ENCODE measurements at places on chromosomes 5 and 9. TPM values are rescaled to one million over a fixed set of nuclear protein-coding genes. Genes with fewer than 3 reads are reported as not detected.

ADAMTS2 gene
- total RNA-seq, result 17.0 TPM

MPDZ gene
- 54.3 TPM for total RNA-seq

ADAMTS12 gene
- 0.58 TPM for total RNA-seq

TMEFF1 gene
- total RNA-seq, result 0.92 TPM

S1PR3 gene
- 12.5 TPM for total RNA-seq

FAM221B gene
- total RNA-seq, result not detected

ITGA2 gene
- 2.9 TPM for total RNA-seq

PCDHA12 gene
- not detected for total RNA-seq

FOXI1 gene
- not detected for total RNA-seq

CARD9 gene
- 0.92 TPM for total RNA-seq

TLE1 gene
- 136 TPM for total RNA-seq

LECT2 gene
- not detected for total RNA-seq

DNA sequence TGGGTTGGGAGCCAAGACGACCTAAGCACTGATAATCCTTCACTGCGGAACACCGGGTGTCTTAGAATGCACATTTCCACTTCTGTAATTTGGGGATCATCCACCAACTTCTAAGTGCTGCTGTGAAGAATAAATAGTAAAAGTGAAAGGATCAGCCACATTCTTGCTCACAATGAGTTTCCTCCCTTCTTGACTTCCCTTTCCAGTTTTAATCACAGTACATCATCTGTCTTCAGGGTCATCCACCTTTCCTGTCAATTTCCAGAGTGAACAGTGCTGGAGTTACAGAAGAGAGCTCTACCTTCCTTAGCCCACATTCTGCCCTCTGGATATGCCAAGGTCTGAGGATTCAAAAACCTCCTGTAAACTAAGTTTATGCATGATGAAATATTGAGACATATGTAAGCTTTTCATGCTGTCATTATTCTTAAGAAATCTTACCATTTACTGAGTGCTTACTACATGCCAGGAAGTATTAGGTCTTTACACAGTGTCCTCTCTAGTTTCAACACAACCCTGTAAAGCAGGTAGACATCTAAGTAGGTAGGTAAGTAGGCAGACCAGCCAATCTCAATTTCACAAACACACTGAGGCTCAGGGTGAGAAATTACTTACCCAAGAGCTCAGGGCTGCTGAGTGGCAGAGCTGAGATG is 105.2 kb downstream of the CDK5RAP2 start:
- DNase-seq, result no peak
- peaks cover 13% of the 10 kb centered on the region for H3K4me1 ChIP-seq
- peaks cover 18% of the 10 kb centered on the region for H3K36me3 ChIP-seq
- no peaks in the 10 kb centered on the region for H3K27me3 ChIP-seq
- H3K4me3 ChIP-seq, result no peak overlapping the region

- DNase-seq, result peak; percentile 31
- H3K4me3 ChIP-seq, result no peak overlapping the region
- no peaks in the 10 kb centered on the region for H3K4me1 ChIP-seq
- H3K27me3 ChIP-seq, result no peaks in the 10 kb centered on the region
- H3K27ac ChIP-seq, result no peak overlapping the region
Measured at GRCh38 chr9:14400658-14400995, 86.7 kb upstream of the NFIB start.

- DNase-seq, result no peak
- H3K27me3 ChIP-seq, result no peaks in the 10 kb centered on the region
- H3K36me3 ChIP-seq, result no peaks in the 10 kb centered on the region
- no peak overlapping the region for H3K27ac ChIP-seq
- H3K4me3 ChIP-seq, result no peak overlapping the region
Measured at GRCh38 chr5:22699319-22699718, 153.8 kb downstream of the CDH12 start.

- H3K36me3 ChIP-seq, result peaks cover 28% of the 10 kb centered on the region
- H3K4me1 ChIP-seq, result no peaks in the 10 kb centered on the region
- no peak overlapping the region for H3K4me3 ChIP-seq
- H3K27ac ChIP-seq, result no peak overlapping the region
- no peaks in the 10 kb centered on the region for H3K27me3 ChIP-seq
Measured at GRCh38 chr9:97425973-97426336, 14.1 kb downstream of the TDRD7 start.

DNA sequence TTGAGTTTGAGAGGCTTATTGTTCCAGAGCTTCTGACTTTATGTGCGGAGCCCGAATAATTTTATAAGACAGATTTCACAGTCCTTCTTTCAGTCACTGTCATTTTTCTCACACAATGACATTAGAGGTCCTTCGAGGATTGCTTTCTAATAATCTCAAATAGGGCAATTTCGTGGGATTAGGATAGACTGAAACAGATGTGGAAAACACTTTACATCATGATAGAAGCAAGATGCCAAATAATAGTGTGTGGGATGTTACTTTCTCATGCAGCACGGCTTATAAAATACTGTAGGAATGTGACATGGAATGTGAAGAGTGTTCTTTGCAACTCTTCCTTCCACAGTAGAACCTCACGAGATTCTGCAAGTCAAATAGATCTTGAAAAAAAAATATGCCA is 451.3 kb downstream of the SEMA5A start:
- no peak overlapping the region for H3K27ac ChIP-seq
- H3K4me3 ChIP-seq, result no peak overlapping the region
- H3K27me3 ChIP-seq, result no peaks in the 10 kb centered on the region
- H3K36me3 ChIP-seq, result no peaks in the 10 kb centered on the region
- DNase-seq, result no peak
- H3K4me1 ChIP-seq, result no peaks in the 10 kb centered on the region

GRCh38 chr5:10499776-10500175 is 58.1 kb downstream of the ROPN1L start:
- no peaks in the 10 kb centered on the region for H3K27me3 ChIP-seq
- H3K4me3 ChIP-seq, result no peak overlapping the region
- H3K27ac ChIP-seq, result no peak overlapping the region
- no peaks in the 10 kb centered on the region for H3K4me1 ChIP-seq
- DNase-seq, result no peak

DNA sequence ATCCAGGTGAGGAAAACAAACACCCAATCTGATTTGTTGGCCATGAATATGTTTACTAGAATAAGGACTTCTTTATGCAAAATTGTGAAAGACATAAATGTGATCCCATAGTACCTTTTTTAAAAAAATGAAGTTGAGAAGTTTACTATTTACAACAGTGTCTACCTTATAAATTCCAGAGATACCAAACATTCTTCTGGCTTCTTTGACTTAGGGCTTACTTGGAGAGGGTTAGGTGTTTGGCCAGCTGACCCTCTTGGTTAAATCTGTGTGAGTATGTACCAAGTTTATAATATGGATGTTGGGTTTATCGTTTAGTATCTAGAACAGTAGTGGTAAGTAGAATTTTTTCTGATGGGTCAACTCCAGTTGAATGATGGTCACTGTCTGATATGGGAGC is 212.3 kb downstream of the DOCK8 start:
- H3K27me3 ChIP-seq, result no peaks in the 10 kb centered on the region
- H3K4me1 ChIP-seq, result no peaks in the 10 kb centered on the region
- peaks cover 40% of the 10 kb centered on the region for H3K36me3 ChIP-seq
- no peak overlapping the region for H3K4me3 ChIP-seq
- no peak overlapping the region for H3K27ac ChIP-seq

GRCh38 chr9:694403-695154 is 146.9 kb upstream of the DMRT1 start:
- peak overlapping the region; percentile 86 for H3K27ac ChIP-seq
- H3K4me3 ChIP-seq, result peak overlapping the region; percentile 24
- H3K36me3 ChIP-seq, result no peaks in the 10 kb centered on the region
- no peaks in the 10 kb centered on the region for H3K27me3 ChIP-seq

GRCh38 chr5:121862801-121863200 is 11.1 kb downstream of the FTMT start:
- no peaks in the 10 kb centered on the region for H3K36me3 ChIP-seq
- no peaks in the 10 kb centered on the region for H3K27me3 ChIP-seq
- H3K4me3 ChIP-seq, result no peak overlapping the region
- no peak overlapping the region for H3K27ac ChIP-seq

GRCh38 chr5:174282391-174282790 is 236.9 kb downstream of the NSG2 start:
- H3K27me3 ChIP-seq, result no peaks in the 10 kb centered on the region
- H3K36me3 ChIP-seq, result no peaks in the 10 kb centered on the region
- no peaks in the 10 kb centered on the region for H3K4me1 ChIP-seq
- H3K4me3 ChIP-seq, result no peak overlapping the region
- no peak for DNase-seq

- peaks cover 11% of the 10 kb centered on the region for H3K4me1 ChIP-seq
- no peak for DNase-seq
- H3K27ac ChIP-seq, result no peak overlapping the region
- H3K27me3 ChIP-seq, result no peaks in the 10 kb centered on the region
- H3K36me3 ChIP-seq, result no peaks in the 10 kb centered on the region
Measured at GRCh38 chr5:43427306-43427705, 15.1 kb upstream of the CCL28 start.

Data from stomach (tissue), 19 donors.